Immature natural killer cell (primary cell): ENCODE measurements at places on chromosomes 11 and 22. TPM values are rescaled to one million over a fixed set of nuclear protein-coding genes. Genes with fewer than 3 reads are reported as not detected.

The UPK2 gene
- 0.81 TPM for polyA plus RNA-seq

The OR4A16 gene
- not detected for polyA plus RNA-seq

The C11orf91 gene
- polyA plus RNA-seq, result not detected

The SLC15A3 gene
- 0.43 TPM for polyA plus RNA-seq

The EIF3F gene
- polyA plus RNA-seq, result 242 TPM

The GUCY1A2 gene
- not detected for polyA plus RNA-seq

The TTC36 gene
- 0.50 TPM for polyA plus RNA-seq

The OR4D6 gene
- polyA plus RNA-seq, result not detected

The LRRC74B gene
- not detected for polyA plus RNA-seq

The ACR gene
- polyA plus RNA-seq, result not detected

The OR5B2 gene
- polyA plus RNA-seq, result not detected

The DDTL gene
- polyA plus RNA-seq, result not detected

The LGALS12 gene
- polyA plus RNA-seq, result not detected

The RFPL1 gene
- polyA plus RNA-seq, result not detected

The IL17REL gene
- not detected for polyA plus RNA-seq

The LDHAL6A gene
- not detected for polyA plus RNA-seq

The PNPLA5 gene
- polyA plus RNA-seq, result not detected

The MYBPC3 gene
- not detected for polyA plus RNA-seq

The DNAJC4 gene
- 32.6 TPM for polyA plus RNA-seq

The SEPTIN3 gene
- not detected for polyA plus RNA-seq

The TRIM29 gene
- not detected for polyA plus RNA-seq

The ACTN3 gene
- polyA plus RNA-seq, result 0.07 TPM

The LGR4 gene
- polyA plus RNA-seq, result not detected

The CCDC81 gene
- 0.40 TPM for polyA plus RNA-seq

The SYT9 gene
- not detected for polyA plus RNA-seq

The HTR3B gene
- not detected for polyA plus RNA-seq

The NAGA gene
- 30.5 TPM for polyA plus RNA-seq

The EI24 gene
- polyA plus RNA-seq, result 40.9 TPM

The SLC35C1 gene
- 6.4 TPM for polyA plus RNA-seq

The UPK3A gene
- polyA plus RNA-seq, result 2.7 TPM

The ZFTA gene
- 0.12 TPM for polyA plus RNA-seq

The KIF18A gene
- 1.1 TPM for polyA plus RNA-seq

The CASP12 gene
- polyA plus RNA-seq, result not detected

The IZUMO1R gene
- not detected for polyA plus RNA-seq

The NXPE2 gene
- polyA plus RNA-seq, result not detected

The PGA5 gene
- not detected for polyA plus RNA-seq

The LARGE2 gene
- polyA plus RNA-seq, result not detected

The EFCAB6 gene
- polyA plus RNA-seq, result not detected

The OR10D3 gene
- not detected for polyA plus RNA-seq
